ENCODE measurements at places on chromosomes 6 and 20.
A peak's percentile ranks its signal among the peaks of the same experiment; 100 is the strongest.

DNA sequence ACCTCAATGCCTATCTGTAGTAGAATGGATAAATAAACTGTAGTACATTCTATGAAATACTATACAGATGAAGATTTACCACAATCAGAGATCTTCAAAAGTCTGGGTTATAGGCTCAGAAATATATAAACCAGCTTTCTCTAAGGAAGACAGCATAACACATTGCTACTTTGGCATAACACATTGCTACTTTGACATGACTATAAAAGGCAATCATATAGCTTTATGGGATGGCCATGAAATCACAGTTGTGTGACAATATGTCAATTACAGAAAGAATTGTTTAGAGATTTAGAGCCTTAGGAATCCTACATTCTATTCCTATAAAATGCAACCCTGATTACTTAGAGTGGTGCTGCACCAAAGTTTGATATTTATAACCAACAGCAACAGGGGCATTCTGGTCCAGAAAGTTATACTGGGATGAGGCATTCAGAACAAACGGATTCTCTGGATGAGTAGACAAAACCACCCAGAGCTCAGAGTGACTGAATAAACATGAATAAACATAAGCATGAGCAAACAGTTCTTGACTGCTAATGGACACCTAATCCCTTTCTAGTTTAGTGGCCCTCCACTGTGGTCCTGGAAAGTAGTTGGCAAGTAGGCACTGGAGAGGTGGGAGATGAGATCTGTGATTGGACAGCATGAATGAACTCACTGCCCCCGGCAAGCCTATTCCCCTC is 12.0 kb downstream of the TTI1 start:
- DNase-seq = no peak

DNA sequence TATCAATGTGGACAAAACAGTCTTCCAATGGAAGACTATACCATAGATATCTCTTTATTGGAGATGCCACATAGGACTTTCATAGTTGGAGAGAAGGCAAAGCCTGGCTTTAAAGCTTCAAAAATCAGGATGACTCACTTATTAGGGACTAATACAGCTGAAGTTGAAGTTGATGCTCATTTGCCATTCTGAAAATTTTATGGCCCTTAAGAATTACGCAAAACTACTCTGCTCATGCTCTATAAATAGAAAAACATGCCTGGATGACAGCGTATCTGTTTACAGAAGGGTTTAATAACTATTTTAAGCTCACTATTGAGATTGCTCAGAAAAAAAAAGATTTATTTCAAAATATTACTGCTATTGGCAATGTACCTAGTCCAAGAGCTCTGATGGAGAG is 155.5 kb upstream of the DST start:
- DNase-seq = no peak

DNA sequence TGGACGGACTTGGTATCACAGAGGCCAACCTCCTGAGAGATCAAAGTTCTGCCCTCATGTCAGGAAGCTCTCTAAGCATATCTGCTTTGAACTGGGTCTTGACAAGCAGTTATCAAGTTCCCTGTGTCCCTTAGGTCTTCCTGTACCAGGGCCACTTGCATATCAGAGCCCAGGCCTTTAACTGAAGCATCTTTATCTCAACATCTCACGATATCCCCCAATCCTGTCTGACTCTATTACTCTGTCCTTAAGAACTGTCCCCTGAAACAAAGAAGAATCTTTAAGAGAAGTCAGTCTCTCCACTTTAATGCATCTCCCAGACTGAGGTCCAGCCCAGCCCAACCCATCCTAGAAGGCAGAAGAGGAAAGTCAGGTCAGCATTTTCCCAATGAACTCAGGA is 8.2 kb downstream of the MAS1L start:
- DNase-seq = no peak

DNA sequence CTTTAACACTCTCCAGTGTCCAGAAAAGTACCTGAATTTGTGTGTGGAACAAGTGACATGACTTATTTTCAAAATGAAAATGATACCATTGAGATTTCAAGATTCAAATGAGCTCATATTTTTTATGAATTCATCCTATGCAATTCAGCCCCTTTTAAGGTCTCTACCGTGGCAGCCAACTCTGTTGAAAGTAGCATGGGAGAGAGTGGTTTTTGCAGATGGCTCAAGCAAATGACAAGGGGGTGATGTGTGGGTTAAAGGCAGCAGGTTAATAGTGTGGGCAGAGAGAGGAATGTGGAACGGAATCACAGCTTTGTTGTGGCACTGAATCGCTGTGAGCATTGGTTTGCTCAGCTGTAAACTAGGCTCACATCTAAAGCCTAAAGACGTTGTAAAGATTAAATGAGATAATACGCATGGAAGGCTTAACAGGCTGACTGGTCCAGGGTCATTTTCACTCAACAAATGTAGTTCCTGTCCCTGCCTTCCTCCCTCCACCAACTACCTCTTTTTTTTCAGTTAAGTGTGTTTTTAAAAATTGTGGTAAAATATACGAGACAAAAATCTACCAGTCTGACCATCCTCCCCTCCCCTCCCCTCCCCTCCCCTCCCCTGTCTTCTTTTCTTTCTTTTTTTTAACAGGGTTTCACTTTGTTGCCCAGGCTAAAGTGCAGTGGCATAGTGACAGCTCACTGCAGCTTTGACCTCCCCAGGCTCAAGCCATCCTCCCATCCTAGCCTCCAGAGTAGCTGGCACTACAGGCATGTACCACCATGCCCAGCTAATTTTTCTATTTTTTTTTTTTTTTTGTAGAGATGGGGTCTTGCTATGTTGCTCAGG is 114.7 kb upstream of the ZNF217 start:
- DNase-seq = peak; percentile 72

DNA sequence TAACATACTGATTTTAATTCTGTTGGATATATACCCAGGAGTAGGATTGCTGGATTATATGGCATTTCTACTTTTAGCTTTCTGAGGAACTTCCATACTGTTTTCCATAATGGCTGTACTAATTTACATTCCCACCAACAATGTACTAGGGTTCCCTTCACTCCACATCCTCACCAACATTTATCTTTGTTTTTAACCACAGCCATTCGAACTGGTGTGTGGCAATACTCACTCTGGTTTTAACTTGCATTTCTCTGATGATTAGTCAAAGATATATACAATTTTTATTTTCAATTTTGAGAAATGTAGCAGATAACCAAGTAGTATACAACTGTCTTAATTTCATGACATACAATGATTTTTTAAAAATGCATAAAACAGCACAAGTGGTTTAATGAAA is 30.3 kb upstream of the ADGRG6 start:
- DNase-seq = no peak

GRCh38 chr20:57288651-57289277 is 22.3 kb upstream of the BMP7 start:
- DNase-seq = peak; percentile 53

GRCh38 chr6:81484251-81484650 is 268.2 kb downstream of the TENT5A start:
- DNase-seq = no peak

DNA sequence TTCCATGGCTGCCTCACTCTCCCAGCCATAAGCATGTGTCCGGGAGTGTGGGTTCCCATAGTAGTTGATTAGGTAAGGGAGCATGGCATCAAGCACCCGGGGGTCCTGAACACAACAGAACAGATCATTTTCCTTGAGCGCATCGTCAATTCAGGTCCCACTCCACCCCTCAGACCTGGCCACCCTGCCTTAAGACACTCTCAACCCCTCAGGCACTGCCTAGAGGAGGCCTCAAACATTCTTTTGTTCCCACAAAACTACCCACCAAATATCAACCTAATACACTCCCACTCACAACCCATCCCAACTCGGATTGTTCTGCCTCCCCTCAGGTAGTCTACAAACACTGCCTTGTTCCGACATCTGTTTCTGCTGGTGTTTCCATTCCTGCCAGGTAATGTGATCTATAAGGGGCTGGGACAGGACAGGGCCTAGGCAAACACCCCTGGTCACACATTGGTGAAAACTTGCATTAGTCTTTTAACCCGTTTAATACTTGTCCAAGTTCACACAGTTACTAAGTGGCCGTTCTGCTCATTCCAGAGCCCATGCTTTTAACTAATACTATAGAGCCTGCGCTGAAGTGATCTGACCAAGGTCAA is 1.4 kb downstream of the NFS1 start:
- DNase-seq = peak; percentile 36

GRCh38 chr6:10793695-10794094 is 44.6 kb downstream of the MAK start:
- no peak for DNase-seq

- no peak for DNase-seq
Measured at GRCh38 chr20:24580006-24580405, 110.6 kb downstream of the SYNDIG1 start.

DNA sequence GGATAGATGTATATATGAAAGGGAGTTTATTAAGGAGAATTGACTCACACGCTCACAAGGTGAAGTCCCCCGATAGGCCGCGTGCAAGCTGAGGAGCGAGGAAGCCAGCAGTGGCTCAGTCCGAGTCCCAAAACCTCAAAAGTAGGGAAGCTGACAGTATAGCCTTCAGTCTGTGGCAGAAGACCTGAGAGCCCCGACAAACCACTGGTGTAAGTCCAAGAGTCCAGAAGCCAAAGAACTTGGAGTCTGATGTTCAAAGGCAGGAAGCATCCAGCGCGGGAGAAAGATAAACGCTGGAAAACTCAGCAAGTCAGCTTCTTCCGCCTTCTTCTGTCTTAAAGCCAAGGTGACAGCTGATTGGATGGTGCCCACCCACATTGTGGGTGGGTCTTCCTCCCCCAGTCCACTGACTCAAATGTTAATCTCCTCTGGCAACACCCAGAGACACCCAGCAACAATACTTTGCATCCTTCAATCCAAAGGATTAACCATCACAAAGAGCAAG is 102.6 kb upstream of the GJE1 start:
- no peak for DNase-seq

DNA sequence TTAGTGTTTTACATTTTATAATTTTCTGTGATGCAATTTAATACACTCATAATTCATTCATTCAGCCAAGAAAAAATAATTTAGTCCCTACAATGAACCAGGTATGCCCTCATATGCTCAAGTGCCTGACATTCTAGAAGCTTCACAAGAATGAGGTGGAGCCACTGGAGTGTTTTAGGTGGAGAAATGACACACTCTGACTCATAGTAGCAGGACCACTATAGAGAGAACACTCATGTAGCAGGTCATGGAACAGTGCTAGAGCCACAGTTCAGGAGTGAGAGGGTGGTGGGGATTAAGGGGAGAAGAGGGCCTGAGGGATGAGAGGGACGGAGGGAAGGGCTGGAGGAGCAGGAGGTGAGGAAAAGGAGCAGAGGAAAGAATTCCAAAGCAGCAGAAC is 1.4 kb upstream of the HLA-G start:
- DNase-seq = no peak

DNA sequence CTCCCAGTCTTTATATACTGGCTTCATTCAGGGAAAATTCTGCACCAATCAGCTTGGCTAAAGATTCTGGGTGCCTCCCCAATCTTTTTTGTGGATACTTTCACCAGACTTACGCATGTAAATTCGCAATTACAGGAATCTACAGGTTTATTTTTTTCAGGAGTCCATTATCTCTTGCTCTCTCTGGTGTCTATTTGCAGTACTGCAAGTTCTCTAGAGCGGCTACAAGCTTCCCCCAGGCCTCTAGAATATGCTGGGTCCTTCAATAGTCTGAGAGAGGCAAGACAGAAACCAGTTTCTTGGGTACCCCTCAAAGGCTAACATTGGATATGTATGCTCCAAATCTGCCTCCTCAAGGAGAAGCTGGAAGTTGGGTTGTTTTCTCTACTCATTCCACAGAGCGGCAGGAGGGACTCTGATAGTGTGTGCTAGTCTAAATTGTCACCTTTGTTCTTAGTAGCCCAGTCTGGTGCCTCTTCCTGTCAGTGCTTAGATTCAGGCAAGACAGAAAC is 58.5 kb downstream of the SUN5 start:
- DNase-seq = peak; percentile 76

DNA sequence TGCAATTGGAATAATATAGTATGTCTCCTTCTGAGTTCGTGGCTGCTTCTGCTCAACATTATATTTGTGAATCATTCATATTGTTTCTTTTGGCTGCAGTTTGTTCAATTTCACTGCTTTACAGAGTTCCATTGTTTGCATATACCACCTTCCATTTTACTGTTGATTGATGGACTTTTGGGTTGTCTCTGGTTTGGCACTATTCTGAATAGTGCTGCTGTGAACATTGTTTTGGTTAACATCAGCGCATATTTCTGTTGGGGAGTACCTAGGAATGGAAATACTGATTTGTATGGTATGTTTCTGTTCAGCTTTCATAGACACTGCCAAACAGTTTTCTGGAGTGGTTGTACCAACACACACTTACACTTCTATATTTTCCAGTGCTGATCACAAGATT is 46.9 kb downstream of the UST start:
- DNase-seq = peak; percentile 8

DNA sequence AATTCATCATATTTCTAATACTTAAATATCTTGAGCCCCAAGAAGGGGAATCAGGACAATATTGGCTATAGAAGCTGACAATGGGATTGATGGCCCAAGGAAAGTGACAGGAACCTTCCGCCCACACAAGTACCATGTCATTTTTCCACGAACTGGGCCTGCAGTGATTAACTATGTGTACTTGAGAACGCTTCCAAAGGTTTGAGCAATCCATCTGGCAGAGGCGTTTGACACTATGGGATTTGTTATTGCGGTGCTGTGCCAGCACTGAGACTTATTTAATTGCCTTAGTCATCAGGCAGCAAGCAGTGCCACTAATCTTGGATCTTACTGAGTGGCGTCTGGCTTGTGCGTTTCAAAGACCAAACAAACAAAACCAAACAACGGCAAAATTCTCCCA is 135.6 kb upstream of the UST start:
- no peak for DNase-seq

DNA sequence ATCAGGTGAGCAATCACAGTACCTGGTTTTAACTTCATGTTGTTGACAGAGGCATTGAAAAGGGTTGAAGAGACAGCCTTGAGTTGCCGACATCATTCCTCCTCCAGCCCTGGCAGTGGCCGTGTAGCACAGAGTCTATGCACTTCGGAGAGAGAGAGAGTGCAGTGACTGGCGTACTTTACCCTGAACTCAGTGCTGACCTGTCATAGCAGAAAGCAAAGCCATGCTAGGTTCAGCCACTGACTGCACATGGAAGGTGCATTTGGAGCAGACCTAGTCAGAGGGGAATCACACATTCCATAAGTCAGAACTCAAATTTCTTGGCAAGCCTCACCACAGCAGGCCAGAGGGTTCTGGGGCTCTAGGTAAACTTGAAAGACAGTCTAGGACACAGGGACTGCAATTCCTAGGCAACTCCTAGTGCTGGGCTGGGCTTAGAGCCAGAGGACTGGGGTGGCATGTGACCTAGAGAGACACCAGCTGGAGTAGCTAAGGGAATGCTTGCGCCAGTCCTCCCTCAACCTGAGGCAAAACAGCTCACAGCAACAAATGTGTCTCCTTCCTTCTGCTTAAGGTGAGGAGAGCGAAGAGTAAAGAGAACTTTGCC is 69.1 kb downstream of the ELOVL4 start:
- DNase-seq = no peak

DNA sequence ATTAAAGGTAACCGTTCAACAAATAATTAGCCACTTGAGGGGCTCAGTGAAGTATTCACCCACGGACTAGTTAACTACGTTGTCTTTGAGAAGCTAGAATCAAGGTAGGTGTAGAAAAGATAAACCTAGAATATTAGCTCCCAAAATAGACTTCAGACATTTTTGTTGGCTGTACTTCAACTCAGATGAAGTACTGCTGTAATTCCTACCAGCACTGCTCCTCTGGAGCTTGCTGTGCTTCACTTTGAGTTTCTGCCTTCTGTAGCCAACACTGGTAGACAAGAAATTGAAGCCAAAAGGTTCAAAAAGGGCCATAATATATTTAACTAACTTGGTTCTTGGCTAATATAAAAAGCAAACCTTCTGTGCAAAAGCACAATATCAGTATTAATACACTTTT is 18.8 kb upstream of the SDHAF4 start:
- DNase-seq = no peak
